Activated CD4-positive, alpha-beta T cell treated with anti-CD3 and anti-CD28 coated beads, Interleukin-2, amount 10 ng/mL, durations not matched to agents 7 days and 5 days (primary cell): ENCODE measurements at places on chromosomes 11 and 22. TPM values are rescaled to one million over a fixed set of nuclear protein-coding genes. Genes with fewer than 3 reads are reported as not detected.

Gene TMEM126A
- total RNA-seq, result 30.7 TPM

Gene KRTAP5-2
- total RNA-seq, result not detected

Gene GDPD4
- total RNA-seq, result not detected

Gene ENTHD1
- total RNA-seq, result 0.07 TPM
